ENCODE measurements at places on chromosomes 6 and 20.

GRCh38 chr6:73028893-73029450 lies 196.3 kb downstream of the KHDC1L start:
- no peak for DNase-seq

DNA sequence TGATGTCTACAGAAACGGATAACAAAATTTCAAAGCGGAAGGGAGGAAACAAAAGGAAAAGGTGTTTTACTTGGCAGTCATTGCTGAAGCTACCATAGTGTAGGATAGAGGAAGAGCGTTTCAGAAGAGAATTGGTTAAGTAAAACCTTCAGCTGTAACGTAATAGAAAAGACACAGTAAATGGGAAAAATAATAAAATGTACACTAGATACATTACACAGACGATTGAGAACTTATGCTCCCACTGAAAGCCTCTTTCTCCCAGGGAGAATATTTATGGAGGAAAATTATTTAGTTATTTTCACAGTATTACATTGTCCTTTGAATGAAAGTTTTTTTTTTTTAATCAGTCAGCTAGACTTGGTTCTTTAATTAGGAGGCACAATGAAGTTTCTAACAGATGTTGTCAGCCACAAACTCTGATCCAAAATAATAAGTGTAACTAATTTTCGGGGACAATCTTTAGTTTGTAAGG lies 90.7 kb upstream of the PRDM1 start:
- DNase-seq: no peak

- no peak for DNase-seq
Observed at GRCh38 chr6:157163434-157164159, 159.7 kb downstream of the TMEM242 start.

- DNase-seq: no peak
Observed at GRCh38 chr6:20069021-20069522, 143.2 kb downstream of the MBOAT1 start.

DNA sequence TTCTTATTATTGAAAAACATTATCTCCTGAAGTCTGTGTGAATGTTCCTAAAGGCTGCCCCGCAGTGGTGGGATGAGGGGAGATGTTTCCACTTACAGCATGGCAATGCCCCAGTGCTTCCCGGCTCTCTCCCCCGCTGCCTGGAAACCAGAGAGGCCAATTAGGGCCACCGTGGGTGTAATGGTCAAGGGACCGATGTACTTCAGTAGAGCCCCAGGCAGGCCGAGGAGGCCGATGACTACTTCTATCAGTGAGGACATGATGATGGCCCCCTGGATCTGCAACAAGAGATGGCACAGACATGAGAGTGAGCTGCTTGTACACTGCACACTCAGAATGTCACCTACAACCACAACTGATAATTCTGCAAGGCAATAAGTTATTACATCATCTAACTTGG lies 117.8 kb downstream of the SLC23A2 start:
- DNase-seq: no peak

DNA sequence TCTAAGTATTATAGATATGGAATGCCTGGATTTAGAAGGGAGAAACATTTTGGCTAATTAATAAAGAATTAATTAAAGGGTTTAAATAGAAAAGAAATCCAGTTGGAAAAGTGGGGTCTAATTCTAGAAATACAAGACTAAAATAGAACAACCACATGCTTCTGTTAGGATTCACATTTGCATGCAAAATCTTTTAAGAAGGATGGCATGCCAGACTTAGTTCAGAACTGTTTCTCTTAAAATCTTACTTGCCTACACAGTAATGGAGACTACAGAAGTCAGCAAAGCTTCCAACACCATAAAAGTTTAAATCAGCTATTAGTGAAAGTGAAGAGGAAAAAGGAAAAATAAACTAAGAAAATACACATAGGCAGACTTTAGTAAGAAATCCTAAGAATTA lies 32.7 kb upstream of the KATNA1 start:
- DNase-seq: no peak
